ENCODE measurements at places on chromosomes 5 and 9.

DNA sequence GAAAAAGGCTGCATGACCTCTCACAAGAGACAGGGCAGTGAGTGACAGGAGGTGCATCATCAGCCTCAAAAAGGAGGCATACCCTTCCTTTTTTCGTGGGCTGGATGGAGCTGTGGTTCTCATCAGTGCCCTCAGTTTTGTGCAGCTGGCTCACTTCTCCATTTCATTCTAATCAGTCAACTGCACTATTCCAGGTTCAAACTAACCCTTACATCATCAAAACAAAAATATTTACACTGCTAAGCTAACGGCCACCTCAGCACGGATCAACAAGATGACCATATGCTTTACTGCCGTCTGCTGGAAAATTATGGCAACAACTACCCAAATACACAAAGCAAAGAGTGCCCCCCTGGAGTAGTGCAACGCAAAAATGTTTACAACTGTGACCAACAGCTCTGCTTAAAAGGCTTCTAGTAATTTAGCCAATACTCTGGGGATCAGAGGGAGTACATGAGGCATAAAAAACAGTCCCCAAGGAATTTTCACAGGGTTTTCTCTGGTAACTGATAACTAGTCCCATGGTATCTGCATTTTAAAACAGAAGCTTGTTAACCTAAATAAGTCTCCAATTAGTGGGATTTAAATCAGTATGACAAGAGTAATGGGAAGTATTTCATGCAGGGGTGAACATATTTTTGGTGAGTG, 10.8 kb downstream of the KCNV2 start:
- no peak for DNase-seq

DNA sequence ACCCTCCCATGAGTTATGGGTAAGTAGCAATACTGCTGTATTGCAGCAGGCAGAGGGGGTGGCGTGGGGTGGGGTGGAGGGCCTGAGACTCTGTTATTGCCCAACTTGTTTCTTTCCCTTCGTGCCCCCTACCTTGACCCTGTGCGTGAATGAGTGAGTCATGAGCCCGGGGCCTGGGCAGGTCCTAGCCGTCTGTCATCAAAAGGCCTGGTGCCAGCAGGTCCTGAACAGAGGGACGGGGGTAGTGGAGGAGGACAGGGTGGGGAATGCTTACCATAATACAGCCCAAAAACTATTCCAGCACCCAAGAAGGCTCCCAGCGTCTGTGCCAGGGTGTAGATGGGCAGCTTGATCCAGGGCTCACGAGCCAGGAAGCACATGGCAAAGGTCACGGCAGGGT, 4.3 kb downstream of the AQP3 start:
- DNase-seq = no peak

- no peak for DNase-seq
These were observed 63.1 kb downstream of the RNF38 start for GRCh38 chr9:36337002-36337401.

DNA sequence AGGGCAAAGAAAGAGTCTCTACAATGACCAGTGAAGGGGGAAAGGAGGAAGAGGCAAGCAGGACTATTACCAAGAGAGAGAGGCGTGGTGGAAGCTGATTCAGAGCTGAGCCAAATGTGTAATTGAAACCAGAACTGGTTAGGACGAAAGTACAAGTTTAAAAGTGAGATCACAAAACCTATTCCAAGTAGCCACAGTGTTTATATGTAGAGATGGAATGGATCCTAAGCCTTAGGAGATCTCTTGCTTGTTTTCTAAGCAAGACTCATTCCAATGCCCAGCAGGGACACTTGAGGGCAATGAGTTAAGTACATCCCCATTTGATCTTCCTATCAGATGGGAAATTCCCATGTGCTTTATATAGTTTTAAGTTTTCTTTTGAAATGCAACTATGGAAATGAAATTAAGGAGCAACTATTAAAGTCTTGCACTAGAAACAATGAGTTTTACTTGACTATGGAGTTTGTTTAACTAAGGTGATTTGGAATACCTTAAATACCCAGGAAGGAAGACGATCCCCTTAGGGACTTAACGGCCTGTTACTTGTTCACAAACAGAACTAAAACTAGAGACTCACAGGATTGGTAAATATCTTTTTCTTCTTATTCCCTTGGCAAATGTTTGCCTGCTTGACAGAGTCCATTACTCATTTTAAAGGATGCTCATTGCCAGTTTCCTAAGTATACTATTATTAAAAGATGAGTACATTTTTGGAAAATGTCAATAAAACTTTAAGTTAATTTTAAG, 51.1 kb upstream of the SNX2 start:
- no peak for DNase-seq

- no peak for DNase-seq
These were observed 72.9 kb downstream of the PTCD2 start for GRCh38 chr5:72393052-72393451.

GRCh38 chr5:24141046-24141445, 503.7 kb downstream of the CDH10 start:
- no peak for DNase-seq

- no peak for DNase-seq
These were observed 7.2 kb downstream of the S1PR3 start for GRCh38 chr9:88998503-88998902.
